ENCODE measurements at places on chromosomes 12 and 14.

DNA sequence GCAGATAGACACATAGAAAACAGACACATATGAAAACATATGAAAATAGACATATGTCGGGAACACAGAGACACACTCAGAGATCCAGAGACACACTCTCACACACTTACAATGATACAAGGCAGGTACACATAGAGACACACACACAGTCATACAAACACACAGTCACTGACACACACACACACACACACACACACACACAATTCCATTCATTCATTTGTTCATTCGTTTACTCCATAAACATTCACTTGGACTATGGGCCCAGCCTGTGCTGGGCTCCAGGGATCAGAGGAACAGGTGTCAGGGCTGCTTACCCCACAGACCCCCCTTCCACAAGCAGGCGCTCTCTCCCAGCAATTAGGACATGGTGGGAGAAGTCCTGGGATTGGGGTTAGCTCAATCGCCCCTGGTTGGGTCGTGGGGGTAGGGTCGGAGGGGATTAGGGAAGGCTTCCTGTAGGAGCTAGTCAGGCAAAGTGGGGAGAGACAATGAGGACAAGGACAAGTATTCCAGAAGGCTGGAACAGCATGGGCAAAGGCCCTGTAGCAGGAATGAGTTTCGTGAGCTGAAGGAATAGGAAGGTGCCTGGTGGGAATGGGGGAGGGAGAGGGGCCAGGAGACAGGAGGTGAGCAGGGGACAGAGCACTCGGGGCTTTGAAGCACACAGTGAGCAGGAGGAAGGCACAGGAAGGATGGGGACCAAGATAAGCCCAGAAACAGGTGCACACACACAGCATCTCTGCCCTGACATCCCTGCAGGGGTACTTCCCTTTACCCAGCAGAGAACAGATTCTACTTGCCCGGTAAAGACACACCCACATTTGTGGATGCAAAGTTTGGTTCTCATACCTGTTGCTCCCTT is 6.5 kb downstream of the RASAL1 start:
- DNase-seq: no peak

DNA sequence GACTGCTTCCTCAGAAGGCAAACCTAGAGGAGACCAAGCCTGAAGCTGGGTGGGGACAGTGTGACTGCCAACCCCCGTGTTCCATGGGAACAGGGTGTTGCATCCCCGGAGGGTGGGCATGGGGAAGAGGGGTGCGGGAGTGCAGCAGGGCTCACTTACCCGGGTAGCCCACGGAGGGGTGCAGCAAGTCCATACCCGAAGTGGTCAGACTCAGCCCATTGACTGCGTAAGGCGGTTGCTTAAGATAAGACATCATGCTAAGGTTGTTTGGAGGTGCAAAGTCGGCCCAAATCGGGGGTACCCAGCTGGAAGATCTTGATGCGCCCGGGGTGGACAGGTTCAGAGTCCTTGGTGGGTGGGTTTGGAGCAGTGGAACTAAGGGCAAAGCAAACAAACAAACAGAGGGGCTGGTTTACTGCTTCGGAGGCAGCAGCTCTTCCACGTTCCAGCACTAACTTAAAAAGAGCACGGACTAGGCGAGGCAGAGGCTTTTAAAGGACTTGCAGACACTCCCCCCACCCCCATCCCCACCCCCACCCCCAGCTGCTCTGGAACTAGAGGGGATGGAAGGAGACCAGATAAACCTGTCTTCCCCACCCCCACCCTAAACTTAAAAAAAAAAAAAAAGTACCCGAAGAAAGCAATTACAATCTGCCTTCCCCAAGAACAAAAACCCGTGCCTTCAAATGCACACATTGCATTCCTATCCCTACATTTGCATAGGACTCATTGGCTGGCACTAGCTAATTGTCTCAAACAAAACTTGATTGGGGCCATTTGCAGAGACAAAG is 4.9 kb downstream of the OTX2 start:
- DNase-seq: no peak

- no peak for DNase-seq
Measured at GRCh38 chr12:20011200-20011599, 357.1 kb upstream of the PDE3A start.

- no peak for DNase-seq
Measured at GRCh38 chr12:132379996-132380395, 50.6 kb upstream of the GALNT9 start.

All from NB4 (cell line).